ENCODE measurements at places on chromosomes 2 and 18.

- no peak for DNase-seq
Observed at GRCh38 chr2:680496-680895, 3.3 kb upstream of the TMEM18 start.

- no peak for DNase-seq
Observed at GRCh38 chr2:172278667-172279066, 148.7 kb upstream of the ITGA6 start.

DNA sequence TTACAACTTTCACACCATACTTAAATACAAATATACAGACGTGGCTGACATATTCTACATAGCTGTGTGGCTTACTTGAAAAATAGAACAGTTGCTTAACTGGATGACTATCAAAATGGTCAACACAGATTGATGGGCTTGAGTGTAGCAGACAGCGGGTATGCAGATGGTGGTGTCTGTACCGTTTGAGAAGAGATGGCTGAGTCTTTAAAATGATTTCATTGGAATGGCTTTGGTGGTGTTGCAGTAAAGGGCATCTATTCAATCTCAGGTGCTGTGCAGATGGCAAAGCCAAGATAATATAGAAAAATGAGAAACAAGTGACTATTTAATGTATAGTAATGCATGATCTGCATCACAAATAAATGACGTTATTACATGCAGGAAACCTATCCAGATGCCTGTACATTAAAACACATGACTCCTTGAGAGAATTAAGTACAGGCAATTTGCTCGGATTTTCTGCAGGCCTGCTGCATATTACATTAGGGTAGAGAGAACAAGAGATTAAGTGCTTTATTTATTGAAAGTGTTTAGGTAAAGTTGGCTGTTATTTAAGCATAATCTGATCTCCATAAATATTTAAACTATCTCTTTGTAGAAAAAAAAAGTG lies 68.5 kb downstream of the AGPS start:
- no peak for DNase-seq

GRCh38 chr18:79216176-79216575 lies 147.0 kb downstream of the ATP9B start:
- no peak for DNase-seq

GRCh38 chr2:192072778-192073177 lies 122.0 kb downstream of the TMEFF2 start:
- DNase-seq: no peak

GRCh38 chr2:86628091-86628522 lies 4.4 kb upstream of the RNF103 start:
- no peak for DNase-seq

GRCh38 chr2:222024932-222025880 lies 273.6 kb downstream of the PAX3 start:
- DNase-seq: no peak

GRCh38 chr2:71884303-71885042 lies 263.2 kb downstream of the CYP26B1 start:
- no peak for DNase-seq

DNA sequence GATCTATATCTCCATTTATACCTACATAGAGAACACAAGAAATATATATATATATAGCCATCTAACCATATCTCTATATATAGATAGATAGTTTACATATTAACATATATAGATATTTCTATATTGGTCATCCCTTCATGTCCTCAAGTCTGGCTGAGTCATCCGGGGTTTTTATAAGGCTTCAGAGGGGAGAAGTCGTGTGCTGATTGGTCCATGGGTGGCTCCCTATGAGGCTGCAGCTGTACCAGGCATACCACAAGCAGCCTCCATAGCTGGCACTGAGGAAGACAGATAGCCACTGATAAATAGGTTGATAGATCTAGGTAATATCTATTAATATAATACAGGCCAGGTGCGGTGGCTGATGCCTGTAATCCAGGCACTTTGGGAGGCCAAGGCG lies 618.3 kb upstream of the SETBP1 start:
- DNase-seq: no peak

Data from left hindlimb (tissue), 1 donor.